ENCODE measurements at places on chromosomes 6 and 20.

DNA sequence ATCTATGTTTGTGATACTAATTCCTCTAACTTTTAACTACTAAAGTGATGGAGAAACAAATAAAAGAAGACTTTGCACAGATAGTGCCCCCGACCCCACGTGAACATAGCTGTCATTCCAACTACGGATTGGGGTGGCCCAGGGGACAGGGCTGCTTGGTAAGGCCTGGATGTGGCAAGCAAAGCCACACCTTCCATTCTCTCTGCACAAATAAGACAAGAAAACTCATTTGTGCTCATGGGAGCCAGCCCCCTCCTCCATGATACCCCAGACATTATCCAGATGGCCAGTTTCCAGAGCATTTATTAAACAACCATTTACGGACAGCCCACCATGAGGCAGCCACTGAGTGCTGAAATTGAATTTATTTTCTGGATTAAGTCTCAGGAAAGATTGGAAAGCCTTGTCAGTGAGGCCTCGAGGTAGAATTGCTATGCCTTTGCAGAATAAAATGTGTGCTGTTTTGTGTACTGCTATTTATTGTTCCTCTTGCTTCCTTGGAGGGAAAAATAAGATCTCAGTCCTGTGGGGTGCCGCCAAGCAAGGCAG lies 151.2 kb downstream of the UNC5CL start:
- no peak for DNase-seq

DNA sequence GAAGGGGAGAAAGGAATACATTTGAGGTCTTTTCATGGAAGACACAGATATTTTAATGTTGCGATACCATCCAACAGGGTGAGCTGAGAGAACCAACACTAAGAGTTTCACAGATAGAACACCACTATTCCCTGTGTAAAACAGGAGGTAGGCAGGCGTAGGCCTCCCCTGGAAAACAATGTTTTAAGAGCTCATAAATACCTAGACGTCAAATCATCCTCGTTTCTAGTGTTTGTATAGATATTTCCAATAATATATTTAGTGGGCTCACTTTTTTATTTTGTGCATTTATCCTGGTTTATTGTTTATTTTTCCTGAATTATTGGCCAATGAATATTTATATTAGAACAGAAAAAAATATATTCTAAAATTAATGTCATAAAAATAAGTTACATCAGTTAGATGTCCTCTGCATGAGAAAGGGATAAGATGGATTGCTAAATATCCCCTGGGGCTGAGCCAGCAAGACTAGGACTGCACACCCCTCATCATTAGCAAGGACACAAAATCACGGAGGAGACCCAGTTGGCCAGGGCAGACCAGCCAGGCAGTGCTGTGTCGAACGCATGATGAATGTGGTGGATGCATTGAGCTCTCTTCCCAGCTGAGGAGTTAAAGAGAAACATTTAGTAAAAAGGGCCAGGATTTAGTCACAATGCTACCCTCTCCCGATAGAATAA lies 380.5 kb downstream of the C6orf118 start:
- no peak for DNase-seq

DNA sequence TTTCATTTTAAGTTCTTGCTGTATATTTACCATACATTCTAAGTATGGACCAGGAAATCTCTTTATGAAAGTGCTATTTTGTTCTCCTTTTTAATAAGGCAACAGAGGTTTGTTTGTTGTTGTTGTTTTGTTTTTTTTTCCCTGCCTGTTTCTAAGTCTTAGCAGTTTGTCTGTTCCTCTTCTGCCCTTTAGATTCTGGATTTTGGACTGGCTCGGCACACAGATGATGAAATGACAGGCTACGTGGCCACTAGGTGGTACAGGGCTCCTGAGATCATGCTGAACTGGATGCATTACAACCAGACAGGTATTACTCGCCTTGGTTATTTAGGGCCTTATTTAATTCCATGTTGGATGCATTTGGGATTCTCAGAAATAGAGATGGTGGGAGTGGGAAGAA lies 48.0 kb downstream of the MAPK14 start:
- peak; percentile 43 for DNase-seq

GRCh38 chr20:32019156-32019510 lies 8.9 kb downstream of the CCM2L start:
- no peak for DNase-seq

DNA sequence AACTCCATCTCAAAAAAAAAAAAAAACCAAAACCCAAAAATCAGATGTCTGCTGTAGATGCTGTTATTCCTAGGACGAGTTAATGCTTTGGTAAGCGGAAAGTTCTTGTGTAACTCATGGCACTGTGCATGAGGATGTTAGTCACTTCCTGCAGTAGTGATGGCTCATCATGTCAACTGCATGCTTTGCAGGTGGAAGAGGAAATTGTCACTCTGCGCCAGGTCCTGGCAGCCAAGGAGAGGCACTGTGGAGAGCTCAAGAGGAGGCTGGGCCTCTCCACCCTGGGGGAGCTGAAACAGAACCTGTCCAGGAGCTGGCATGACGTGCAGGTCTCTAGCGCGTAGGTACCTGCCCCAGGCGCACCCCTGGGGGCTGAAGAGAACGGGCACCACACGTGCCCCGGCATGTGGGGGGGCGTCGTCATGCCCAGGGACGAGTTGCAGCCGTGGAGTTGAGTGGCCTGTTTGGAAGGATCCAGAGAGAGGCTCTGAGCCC lies 8.5 kb downstream of the TPD52L2 start:
- no peak for DNase-seq

GRCh38 chr20:44501448-44501847 lies 20.4 kb downstream of the SERINC3 start:
- DNase-seq, result no peak

DNA sequence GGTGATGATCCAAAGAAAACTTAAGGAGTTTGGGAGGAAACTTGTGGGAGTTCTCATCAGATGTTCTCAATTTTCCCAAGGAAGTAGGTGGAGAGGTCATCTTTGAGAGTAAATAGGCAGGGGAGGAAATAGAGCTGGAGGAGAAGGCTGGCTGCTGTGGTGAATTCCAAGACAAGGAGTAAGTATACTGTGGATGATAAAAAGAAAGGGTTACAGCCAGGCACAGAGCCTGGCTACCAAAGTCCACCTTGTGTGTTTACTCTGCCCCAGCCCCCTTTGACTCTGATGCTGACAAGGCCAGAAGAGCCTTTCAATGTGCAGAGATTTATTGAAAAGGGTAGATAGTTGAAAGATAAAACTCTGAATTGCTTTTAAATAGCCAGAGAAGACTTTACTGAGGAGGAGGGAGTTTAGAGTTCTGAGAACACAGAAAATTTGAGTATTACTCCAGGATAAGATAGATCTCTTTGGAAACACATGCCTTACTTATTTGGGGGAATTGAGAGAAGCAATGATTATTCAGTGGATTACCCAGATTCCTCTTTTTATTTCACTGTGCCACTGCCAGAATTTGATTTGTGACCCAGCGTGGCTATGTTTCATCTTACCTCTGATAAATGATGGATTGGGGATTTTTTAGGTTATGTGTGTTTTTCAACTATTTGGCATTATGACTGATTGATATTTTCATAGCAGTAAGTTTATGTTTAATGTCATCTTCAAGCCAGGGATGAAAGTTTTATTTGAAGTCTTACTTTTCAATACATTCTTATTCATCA lies 182.6 kb upstream of the JAG1 start:
- DNase-seq, result no peak

DNA sequence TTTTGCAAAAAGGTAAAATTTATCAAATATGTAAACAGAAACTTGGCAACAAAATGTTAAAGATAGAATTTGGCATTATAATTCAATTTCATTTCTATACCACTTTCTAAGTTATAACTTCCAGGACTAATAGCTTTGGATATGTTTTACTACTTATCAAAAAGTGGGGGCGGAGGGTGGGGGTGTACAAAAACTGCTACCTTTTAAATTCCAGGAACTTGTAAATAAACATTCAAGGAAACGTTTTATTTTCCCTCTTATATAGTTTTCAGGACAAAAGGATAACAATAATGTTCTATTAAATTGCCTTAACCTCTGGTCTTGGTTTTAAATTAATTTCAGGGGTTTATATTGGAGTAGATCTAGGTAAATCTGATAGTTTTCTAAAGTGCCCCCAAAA lies 103.8 kb downstream of the DST start:
- DNase-seq, result no peak

DNA sequence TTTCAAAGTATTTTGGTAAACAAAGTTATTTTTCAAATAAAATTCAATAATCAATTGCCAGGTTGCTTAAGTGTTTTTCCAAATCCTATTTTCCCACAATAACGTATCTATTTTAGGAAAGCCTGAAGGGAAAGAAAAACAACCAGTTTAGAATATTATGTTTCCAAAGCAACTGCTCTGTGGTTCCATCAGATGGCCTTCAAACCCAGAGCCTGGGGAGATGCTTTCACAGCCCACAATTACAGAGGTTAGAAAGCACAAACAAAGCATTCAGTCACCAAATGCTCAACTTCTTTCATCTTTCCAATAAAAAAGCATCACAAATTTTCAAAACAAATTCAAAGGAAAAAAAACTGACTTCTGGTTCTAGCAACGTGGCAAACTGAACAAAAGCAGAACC lies 66.0 kb downstream of the ELOVL5 start:
- no peak for DNase-seq

DNA sequence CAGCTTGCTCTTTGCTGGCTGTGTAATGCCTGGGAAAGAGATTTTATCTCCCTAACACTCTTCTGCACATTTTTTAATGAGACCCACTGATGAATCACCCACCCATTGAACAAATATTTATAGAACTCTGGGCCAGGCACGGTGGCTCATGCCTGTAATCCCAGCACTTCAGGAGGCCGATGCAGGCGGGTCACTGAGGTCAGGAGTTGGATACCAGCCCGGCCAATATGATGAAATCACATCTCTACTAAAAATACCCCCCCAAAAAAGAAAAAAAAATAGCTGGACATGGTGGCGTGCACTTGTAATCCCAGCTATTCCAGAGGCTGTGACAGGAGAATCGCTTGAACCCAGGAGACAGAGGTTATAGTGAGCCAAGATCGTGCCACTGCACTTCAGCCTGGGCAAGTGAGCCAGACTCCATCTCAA lies 82.1 kb upstream of the SIRPA start:
- no peak for DNase-seq

- DNase-seq, result no peak
Measured at GRCh38 chr20:34863421-34863965, 9.2 kb downstream of the GGT7 start.

DNA sequence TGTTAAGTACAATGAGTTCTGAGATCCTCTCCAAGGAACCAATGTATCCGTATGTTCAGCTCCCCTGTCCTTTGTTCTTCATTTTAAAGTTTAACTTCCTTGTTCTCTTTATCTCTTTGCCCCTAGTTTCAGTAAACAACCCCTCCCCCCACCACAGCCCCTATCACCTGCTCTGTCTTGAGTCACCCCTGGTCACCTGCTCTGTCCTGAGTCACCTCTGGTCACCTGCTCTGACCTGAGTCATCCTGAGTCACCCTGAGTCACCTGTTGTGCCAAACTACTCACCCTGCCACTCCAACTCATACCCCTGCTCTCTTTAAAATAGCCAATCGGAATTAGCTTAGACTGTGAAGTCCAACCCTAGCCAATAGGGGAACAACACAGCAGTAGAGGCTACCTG lies 288.7 kb upstream of the CDYL start:
- DNase-seq, result no peak

GRCh38 chr20:24815931-24816330 lies 133.1 kb upstream of the CST7 start:
- no peak for DNase-seq

GRCh38 chr6:24581084-24581669 lies 64.8 kb downstream of the KIAA0319 start:
- DNase-seq, result peak; percentile 84

GRCh38 chr20:600141-600540 lies 10.0 kb downstream of the TCF15 start:
- no peak for DNase-seq

GRCh38 chr6:140202964-140203515 lies 828.6 kb upstream of the CITED2 start:
- DNase-seq, result no peak

DNA sequence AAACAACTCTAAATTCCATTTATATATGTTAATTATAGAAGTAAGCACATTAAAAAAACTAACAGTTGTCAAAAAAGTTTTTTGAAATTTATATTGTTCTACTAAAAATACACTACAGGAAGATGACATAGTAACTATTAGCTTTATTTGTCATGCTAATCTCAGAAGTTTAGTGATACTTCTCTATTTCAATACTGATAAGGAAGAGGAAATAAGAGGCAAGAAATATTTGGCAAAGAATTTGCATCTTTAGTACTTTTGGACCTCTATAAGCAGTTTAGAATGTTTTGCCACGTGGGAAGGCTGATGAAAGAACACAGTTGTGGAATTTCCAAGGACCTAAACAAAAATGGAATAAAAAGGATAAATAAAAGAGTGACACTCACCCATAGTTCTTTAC lies 12.6 kb downstream of the IFNGR1 start:
- DNase-seq, result no peak

DNA sequence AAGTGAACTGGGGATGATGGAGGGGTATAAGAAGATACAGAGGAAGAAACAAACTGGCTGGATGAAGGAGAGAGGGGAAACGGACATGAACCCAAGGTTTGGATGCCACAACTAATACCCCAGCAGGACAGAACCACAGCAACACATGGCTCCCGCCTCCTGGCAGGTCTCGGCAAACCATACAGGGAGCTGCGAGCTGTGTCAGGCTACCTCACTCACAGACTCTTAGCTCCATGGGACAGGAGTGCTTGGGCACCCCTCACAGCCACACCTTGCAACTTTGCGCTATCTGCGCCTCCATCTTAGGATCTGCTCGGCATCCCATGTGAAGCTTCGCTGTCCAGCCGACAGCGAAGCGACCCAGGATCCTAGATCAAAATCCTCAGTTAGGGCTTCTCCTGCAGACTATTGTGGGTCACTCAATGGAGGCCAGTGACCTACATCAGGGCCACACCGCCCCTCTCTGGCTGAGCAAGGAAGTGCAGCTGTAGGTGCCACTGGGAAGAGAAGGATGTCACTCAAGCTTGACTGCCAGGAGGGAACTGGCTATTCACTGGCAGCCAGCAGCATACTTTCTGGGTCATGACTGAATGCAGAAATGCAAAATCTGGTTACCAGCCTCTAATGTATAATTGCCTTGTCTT lies 174.4 kb upstream of the RIN2 start:
- peak; percentile 11 for DNase-seq

DNA sequence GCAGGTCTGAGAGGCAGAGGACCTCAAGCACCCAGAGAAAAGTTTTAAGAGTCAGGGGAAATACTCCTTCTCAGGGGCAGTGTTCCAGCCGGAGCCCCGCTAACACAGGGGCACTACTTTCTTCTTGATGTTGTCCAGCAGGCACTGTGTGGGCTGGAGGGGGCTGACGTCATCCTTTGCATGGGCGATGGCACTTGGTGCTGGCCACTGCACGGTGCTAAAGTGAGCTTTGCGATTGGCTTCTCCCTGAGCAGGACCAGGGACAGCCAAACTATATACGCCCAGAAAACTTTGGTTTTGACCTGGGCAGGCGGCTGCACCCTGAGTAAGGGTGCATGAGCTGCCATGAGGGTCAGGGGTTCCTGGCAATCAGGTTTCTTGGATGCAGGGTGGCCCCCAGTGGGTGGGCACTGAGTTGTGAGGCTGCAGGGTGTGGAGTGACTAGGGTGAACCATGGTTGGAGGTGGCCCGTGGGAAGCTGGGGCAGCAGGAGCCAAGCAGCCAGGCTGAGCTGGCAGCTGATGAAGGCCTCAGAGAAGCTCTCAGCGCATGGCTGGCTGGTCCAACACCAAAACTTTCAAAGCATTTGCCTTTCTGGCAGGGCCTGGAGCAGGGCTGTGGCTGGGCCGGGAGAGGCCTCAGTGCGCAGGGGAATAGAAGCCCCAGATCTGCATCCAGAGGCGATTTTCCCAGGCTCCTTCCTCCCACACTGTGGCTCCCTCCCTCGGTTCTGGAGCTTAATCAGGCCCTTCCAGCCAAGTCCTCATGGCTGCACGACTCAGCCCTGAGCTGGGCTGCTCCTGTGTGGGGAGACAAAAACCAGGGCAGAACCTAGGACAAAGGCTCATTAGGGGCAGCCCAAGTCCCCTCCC lies 18.3 kb downstream of the MRPS18A start:
- DNase-seq, result no peak
